ENCODE measurements at places on chromosomes 7 and 10.

DNA sequence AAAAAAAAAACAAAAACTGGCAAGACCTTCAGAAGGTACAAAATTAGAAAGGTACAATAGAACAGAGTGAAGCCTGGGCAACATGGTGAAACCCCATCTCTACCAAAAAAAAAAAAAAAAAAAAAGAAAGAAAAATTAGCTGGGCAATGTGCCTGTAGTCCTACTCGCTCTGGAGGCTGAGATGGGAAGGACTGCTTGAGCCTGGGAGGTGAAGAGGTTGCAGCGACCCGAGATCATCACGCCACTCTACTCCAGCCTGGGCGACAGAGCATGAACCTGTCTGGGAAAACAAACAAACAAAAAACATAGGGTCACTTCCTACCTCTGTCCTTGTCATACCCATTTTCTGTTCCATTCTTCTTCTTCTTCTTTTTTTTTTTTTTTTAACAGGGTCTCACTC lies 45.6 kb upstream of the DLG5 start:
- no peak for ATAC-seq

DNA sequence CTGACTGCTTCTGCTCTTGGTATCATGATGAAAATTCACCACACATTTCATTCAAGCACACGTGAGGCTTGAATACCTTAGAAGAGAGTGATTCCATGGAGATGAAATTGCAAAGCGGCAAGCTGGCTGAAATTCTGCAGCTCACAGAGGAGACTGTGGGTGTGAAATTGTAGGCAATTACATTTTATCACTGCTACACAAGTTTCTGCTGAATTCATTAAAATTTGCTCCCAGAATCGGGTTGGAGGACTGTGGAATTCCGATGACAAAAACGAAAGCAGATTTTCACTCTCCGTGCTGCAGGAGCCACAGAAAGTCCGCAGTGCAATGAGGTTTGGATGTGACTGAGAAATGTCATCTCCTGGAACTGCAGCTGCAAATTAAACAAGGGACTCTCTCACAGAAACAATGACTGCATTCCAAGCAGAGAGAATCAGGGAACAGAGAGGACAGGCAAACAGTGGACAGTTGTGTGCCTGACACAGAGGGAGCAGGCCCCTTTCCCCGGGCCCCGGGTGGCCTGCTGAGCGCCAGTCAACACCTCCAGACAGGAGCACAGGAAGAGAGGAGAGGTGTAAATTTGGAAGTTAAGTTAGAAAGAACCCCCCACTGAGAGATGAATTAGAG lies 109.1 kb downstream of the C10orf90 start:
- no peak for ATAC-seq

DNA sequence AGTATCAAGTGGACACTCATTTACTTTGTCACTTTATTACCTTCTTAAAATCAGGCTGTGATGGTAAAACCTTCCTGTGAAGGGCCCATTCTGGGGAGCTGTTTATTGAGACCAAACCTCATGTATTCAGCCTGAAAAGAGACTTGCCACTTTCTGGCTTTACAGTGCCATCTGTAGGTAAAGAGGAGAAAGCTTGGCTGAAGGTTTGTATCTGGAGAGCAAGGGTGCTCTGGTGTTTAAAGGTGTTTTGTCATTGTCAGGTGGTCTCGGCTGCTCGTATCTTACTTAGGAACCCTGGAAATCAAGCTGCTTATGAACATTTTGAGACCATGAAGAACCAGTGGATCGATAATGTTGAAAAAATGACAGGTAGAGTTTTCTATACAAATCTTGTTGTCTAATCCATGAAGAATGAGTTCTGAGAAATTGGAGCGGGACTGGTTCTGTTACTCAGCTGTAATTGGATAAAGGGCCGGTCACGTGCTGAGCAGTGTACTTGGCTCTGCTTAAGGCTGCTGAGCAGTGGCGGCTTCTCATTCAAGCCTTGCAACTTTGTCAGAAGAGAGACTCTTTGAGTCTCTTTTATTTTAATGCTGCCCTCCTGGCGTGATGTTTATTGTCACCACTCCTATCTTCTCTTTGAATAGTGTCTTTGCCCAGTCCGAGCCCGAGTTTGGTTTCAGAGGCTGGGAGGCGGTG lies 46.9 kb downstream of the AP3M1 start:
- no peak for ATAC-seq

GRCh38 chr7:84134169-84134568 lies 60.4 kb downstream of the SEMA3A start:
- no peak for ATAC-seq

- no peak for ATAC-seq
Observed at GRCh38 chr10:62529396-62529795, 155.2 kb downstream of the ZNF365 start.

GRCh38 chr10:2278363-2278762 lies 541.0 kb upstream of the ADARB2 start:
- no peak for ATAC-seq

DNA sequence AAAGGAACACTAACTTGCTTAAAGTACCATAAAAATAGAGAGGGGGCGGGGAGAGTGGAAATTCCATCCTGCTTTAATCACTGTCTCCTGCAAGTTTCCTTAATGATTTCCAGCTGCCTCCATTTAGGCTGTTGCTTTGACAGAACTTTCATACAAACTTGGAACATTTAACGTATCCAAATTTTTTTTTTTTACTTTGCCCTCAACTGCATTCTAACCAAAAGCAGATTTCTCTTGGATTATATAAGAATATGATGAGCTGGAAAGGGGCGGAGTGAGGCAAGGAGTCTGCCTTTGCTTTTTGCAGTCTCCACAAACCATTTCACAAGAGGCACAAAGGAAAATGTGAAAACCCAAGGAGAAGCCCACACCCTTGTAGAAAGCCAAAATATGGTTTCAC lies 46.6 kb upstream of the COL1A2 start:
- ATAC-seq = no peak

DNA sequence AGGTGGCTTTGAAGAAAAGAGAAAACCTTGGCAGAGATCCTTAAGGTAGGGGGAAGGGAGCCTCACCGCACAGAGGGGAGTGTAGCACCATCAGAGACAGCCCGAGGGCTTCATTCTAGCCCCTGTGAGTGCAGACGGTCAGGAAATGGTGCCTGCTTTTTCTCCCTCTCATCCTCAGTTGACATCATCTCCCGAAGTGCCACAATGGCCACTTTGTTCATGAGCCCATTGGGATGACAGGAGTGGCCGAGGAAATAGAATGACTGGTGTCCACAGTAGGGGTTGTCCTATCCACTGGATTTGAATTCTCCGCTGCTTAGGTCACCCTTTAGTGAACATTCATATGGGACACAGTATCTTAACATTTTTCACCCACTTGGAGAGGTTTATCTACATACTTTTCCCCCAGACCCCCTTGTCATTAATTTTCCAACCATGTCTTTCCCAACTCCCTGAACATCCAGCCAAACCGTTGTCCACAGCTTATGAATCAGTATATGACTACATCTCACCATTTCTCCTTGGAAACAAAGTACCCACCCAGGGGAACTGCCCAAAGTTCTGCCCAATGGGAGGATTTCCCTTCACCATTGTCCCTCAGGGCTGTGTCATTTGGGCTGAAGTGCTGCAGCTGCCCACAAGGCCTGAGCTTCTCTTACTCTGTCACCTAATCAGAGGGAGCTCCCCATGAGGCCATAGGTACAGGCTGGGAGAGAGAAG lies 108.8 kb downstream of the ADCY1 start:
- no peak for ATAC-seq
